GM19239 (cell line): ENCODE measurements at places on chromosomes 12 and 14.

- DNase-seq, result no peak
Measured at GRCh38 chr14:50756300-50756699, 74.7 kb downstream of the NIN start.

DNA sequence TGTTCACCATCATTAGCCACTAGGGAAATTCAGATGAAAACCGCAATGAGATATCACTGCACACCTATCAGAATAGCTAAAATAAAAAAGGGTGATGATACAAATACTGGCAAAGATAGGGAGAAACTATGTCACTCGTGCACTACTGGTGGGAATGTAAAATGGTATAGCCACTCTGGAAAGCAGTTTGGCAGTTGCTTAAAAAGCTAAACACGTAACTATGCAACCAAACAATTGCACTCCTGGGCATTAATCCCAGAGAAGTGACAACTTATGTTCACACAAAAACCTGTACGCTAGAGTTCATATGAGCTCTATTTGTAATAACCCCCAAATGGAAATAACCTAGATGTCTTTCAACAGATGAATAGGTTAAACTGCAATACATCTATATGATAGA is 35.4 kb downstream of the GPR135 start:
- DNase-seq, result no peak

GRCh38 chr14:72881543-72881942 is 12.4 kb downstream of the DPF3 start:
- DNase-seq, result no peak

DNA sequence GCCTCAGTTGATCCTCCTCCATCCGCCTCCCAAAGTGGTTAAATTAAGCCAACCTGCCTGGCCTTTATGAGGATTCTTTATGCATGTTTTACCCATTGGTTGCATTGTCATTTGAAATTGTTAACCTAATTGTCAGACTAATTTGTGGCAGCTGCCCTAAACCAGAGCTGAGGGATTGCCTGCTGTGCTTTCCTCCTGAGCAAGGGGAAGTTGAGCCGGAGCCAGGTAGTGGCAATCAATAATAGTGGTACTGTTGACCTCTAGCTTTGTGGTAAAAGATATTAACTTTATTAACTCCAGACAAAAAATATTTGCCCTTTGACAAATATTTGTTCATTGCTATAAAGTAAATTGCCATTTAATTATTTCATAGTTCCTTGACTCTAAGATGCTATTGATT is 5.6 kb upstream of the HEBP1 start:
- DNase-seq, result no peak

GRCh38 chr12:122021193-122021821 is 377 bp upstream of the BCL7A start:
- DNase-seq, result no peak

DNA sequence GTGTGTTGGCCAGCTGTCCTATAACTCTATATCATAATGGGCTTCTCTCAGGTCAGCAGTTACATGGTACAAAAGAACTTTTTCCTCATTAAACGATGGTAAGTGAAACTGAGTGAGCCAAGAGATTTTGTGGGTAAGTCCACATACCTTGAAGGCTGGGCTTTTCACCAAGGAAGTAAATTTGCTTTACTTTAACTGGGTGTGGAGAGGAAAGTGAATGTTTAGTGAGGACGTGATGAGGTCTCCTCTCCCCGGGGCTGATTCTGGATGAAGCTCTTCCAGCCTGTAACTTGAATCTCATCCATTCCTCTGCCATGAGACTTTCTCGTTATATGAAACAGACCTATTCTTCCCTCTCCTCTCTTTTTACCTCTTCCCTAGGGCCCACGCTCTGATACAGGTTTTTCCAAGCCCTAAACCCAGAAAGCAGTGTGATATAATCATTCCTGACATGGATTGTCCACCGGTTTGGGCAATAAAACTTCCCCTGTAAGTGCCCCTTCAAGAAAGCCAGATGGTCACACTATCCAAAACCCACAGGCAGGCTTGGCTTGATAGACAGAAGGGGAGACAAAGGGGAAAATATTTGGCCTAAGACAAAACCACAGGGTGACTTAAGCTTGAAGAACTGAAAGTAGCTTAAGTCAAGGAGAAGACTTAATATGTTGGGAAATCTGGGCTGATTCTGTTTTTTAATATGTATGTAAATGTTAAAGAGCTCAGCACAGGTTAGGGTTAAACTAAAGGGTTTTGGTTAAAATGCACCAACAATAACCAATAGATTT is 50.3 kb downstream of the CIT start:
- DNase-seq, result no peak

DNA sequence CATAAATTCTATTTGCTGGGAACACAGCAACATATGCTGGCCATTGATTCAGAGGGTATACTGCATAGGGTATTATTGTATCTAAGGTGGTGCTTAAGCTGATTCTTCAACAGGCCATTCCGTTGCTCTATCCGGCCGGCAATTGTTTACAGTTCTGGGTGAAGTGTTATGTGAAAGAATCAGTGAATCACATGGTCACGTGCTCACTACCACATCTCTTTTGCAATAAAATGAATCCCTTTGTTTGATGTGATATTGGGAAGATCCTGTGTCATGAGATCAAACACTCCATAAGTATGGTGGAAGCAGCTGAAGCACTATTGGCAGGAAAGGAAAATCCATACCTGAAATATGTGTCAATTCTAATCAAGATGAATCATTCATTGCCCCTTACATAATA is 7.6 kb upstream of the USP15 start:
- no peak for DNase-seq

DNA sequence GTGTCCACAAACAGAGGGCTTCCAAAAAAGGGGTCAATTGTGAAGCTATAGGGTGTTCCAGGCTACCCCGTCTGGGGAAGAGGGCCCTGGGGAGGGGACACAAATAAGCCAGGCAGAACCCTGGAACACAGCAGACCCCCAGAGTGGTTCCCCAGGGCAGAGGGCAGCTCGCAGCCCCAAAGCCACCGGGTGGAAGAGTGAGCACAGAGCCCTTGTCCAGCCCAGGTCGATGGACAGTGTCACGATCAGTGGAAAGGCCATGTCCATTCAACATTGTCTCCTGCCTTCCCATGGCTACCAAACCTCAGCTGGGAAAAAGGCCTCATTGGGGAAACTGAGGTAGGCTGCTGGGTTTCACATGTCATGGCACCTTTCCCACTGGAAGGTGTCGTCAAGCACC is 131.4 kb downstream of the DICER1 start:
- DNase-seq, result no peak

GRCh38 chr12:38279756-38280155 is 36.8 kb upstream of the ALG10B start:
- DNase-seq, result no peak

- no peak for DNase-seq
Measured at GRCh38 chr14:87995500-87996290, 2.7 kb upstream of the GALC start.

GRCh38 chr14:90905531-90905930 is 89.3 kb upstream of the TTC7B start:
- DNase-seq, result peak; percentile 4

GRCh38 chr14:77053046-77053841 is 24.7 kb upstream of the IRF2BPL start:
- peak; percentile 64 for DNase-seq

- DNase-seq, result no peak
Measured at GRCh38 chr12:94208622-94208966, 60.2 kb downstream of the PLXNC1 start.

GRCh38 chr12:124947561-124948398 is 33.3 kb upstream of the UBC start:
- DNase-seq, result no peak

DNA sequence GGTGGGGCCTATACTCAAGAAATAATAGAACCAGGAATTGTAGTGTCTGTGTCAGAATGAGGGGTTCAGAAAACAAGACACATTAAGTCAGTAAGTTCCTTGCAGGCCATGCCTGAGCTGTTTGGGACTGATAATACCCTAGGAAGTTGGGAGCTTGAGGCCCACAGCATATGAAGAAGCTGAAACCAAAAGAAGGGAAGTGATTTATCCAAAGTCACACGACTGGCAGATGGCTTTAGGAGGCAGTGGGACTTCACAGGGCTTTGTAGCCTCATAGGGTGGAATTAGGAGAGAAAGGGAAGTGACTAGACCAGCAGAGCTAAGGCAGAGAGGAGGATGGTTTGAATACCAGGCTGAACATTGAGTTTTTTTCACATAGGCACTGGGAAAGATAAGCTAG is 56.6 kb upstream of the SRSF5 start:
- no peak for DNase-seq

DNA sequence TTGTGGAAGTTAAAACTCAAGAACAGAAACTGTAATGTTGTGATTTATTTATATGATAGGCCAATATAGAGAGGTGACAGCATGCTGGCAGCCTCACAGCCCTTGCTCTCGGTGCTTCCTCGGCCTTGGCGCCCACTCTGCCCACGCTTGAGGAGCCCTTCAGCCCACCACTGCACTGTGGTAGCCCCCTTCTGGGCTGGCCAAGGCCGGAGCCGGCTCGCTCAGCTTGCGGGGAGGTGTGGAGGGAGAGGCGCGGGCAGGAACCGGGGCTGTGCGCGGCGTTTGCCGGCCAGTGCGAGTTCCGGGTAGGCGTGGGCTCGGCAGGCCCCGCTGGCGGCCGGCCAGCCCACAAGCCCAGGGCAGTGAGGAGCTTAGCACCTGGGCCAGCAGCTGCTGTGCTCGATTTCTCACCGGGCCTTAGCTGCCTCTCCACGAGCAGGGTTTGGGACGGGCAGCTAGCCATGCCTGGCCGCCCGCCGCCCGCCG is 65.8 kb upstream of the SLC8A3 start:
- DNase-seq, result no peak

DNA sequence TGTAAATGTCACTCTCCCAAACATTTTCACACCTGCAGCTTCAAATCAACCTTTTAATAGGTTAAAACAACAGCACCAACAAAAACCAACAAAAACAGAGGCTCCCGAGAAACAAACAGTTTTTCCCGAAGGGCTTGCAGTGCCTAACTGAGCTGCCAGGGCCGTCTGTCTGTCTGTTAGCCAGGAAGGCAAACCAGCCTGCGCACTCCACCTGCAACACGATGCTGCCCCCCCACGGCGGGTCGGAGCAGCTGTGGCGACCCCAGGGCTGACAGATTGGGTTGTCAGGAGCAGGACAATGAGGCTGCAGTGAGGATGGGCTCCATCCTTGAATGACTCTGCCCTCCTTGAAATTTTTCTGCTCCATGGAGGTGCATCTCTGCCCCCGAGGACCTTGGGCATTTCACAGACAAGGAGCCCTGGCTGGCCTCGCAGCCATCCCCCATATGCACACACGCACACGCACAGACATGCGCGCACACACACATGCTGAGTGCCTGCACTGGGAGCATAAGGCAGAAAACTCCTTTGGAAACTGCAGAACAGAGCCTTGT is 2.6 kb downstream of the RTL1 start:
- DNase-seq, result no peak

- no peak for DNase-seq
Measured at GRCh38 chr12:92210071-92210470, 64.4 kb upstream of the BTG1 start.

DNA sequence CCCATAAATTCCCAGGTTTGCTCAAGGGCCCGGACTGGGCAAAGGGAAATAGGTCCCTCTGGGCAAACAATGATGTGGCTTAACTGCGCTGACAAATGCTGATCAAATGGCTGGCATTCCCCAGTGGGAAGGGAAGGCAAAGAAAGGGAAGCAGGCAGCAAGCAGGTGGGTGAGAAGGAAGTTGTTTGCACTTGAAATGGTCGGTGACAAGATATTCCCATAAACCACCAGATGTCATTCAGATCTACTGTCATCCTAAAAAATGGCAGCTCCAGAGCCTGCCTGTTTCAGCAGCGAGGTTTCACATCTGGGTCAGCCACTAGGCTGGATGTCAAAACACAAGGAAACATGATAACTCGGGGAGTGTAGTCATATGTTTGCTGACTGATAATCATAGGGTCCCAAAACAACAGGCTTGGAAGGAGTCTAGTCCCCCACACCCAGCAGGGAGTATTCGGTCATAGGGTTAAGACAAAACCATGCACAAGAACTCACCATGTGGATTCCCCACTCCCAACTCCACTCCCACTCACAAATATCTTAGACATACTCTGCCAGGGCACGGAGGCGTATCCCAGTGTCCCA is 37.9 kb upstream of the MDM1 start:
- DNase-seq, result no peak
